Adipocyte (in vitro differentiated cells): ENCODE measurements at places on chromosomes 4 and X.

DNA sequence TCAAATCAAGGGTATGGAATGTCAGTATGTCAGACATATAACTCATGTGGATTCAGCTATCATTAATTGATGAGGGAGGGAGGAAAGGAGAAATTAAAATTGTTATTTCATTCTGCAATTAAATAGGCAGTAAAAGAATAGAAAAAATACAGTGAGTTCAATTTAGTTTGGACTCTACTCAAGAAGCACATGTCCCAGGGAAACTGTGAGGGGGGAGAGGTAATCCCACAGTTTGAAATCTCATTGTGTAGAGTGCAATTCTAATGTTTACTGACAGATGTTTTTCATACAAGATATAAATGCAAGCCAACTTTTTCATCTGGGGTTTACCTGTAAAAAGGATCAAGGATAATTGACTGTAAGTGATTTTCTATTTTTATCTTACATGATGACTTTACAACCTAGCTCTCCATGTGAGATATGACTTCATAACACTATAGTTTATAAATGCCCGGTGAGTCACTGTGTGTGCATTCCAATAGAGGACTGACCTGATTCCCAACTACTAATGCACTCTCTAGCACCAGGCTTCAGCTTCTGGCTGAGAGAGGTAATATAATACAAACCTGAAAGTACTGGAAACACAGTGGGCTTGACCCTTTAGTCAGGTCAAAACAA is 35.2 kb upstream of the SCD5 start:
- peak; percentile 83 for DNase-seq

- peak; percentile 76 for DNase-seq
These were observed 24.4 kb downstream of the ENOX2 start for GRCh38 chrX:130878350-130879341.

DNA sequence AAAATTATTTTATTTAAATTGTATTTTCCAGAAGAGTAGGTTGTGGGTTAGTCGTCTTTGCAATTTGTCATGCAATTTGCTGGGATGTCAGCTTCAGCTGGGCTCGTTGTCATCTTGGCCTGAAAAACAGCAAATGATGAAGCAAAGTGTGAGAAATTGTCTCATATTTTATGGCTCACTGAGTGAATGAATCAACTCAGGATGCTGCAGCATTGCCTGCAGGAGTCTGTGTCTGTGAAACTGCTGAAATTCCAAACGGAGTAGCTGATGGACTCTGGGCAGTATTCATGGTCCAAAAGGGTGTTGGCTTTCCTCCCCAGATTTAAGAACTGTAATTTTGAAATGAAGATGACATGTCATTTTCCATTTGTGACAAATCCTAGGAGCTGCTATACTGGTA is 37.2 kb downstream of the CXCL8 start:
- DNase-seq: peak; percentile 53

DNA sequence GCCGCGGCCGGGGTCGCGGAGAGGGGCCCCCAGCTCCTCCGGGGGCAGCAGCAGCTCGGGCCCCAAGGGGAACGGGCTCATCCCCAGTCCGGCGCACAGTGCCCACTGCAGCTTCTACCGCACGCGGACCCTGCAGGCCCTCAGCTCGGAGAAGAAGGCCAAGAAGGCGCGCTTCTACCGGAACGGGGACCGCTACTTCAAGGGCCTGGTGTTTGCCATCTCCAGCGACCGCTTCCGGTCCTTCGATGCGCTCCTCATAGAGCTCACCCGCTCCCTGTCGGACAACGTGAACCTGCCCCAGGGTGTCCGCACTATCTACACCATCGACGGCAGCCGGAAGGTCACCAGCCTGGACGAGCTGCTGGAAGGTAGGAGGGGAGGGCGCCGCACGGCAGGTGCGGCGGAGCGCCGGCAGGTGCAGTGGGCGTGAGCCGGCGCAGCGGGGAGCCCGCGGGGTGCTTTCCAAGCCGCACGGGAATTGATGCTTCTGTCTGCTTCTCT is 886 bp downstream of the DCLK2 start:
- peak; percentile 67 for DNase-seq

- peak; percentile 63 for DNase-seq
These were observed 34.4 kb downstream of the MGARP start for GRCh38 chr4:139245590-139245989.

DNA sequence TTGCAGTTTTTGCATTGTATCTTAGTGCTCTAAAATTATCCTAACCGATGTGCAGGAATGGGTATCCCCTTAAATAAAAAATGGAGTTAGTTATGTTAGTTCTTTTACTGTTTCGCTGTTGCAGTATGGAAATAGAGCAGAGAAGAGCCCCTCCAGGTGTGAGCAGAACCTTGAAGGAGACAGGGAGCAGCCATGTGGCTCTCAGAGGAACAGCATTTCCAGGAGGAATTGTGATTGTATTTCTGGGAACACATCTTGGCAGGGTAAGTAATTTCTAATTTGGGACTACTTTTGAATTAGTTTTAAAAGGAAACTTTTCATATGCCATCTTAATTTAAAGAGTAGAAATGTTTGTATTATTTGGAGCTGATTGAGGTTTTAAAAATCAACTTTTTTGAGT is 5.3 kb upstream of the CCDC158 start:
- DNase-seq: no peak

GRCh38 chrX:84320614-84321013 is 132.6 kb upstream of the RPS6KA6 start:
- peak; percentile 5 for DNase-seq

- DNase-seq: no peak
These were observed 56.2 kb upstream of the RAPGEF2 start for GRCh38 chr4:159046683-159047082.

GRCh38 chr4:3077796-3078195 is 3.3 kb downstream of the HTT start:
- DNase-seq: no peak

- DNase-seq: peak; percentile 10
These were observed 21.7 kb upstream of the GEMIN8 start for GRCh38 chrX:14051416-14051815.

GRCh38 chr4:157196046-157196445 is 24.5 kb upstream of the GRIA2 start:
- no peak for DNase-seq

- DNase-seq: peak; percentile 41
These were observed 210.2 kb upstream of the GYPA start for GRCh38 chr4:144350706-144351105.

DNA sequence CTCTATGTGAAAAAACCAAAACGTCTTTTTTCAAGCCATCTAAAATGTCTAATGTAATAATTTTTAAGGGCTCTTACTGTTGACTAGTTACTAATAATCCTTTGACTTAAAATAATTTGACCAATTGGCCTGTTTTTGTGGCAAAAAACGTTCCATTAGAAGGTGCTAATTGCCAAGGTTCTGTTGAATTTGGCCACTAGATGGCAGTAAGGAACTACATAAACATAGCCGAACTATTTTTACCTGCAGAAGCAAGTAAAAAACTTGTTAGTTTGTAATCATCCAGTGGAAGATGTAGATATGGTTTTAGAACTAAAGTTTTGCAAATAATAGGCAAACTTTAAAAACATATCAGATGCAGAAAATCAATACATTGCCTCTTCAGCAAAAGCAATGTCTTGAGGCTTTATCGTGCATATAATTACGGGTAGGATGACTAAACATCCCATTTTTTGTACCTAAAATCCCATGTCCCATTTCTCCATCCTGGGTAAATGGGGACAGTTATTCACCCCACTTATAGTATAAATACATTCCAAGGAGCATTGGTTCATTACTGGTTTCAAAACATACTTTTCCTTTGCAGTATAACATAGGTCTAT is 57.6 kb downstream of the PROM1 start:
- DNase-seq: peak; percentile 85

DNA sequence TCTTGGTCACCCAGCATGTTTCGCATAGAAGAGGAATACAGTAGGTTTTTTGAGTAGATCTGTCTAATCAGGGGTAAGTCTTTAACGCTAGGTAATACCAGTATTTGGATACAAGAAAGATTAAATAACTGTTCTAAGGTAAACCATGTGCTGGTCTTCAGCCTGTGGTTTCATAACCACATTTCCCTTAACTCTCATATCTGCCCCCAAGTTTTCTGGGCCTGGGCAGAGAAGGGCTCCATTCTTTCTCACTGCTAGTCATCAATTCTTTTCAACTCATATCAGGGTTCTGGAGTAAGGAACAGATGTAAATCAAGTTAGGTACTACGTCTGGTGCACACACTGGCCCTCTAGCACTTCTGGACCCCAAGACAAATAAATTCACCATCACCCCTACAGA is 49.0 kb downstream of the DHX15 start:
- no peak for DNase-seq

- peak; percentile 54 for DNase-seq
These were observed 622 bp downstream of the TAFAZZIN start for GRCh38 chrX:154411981-154412340.

DNA sequence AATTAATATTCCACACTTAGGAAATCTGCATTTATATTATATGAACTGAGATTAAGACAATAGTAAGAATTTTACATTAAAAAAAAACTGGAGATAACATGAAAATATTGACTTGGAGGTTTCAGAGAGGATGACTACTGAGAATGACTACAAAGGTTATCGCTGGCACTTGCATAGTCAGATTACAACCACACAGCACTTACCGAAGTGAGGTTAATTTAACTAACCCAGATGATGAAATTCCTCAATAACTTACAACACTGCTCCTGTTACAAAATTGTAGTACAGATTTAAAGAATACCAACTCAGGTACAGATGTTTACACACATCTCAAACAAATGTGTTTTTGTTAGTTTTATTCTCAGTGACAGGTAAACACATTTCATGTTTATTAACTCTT is 283.5 kb downstream of the CAMK2D start:
- DNase-seq: peak; percentile 44

DNA sequence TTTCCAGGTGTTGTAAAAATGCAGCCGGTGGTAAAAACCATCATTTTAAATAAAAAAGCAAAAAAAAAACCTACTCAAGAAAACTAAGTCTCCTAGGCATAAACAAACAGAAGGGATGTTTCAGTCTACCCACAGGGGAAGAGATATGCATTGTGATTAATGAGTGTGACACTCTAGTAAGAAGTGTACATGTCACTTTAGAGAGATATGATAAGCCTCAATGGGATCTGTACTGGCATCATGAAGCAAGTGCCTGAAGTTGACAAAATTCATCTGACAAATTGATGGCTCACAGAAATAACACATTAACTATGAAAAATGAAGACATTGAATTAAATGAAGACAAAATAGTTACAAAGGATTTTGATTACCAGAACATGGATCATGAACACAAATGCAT is 162.7 kb downstream of the NPFFR2 start:
- DNase-seq: no peak

DNA sequence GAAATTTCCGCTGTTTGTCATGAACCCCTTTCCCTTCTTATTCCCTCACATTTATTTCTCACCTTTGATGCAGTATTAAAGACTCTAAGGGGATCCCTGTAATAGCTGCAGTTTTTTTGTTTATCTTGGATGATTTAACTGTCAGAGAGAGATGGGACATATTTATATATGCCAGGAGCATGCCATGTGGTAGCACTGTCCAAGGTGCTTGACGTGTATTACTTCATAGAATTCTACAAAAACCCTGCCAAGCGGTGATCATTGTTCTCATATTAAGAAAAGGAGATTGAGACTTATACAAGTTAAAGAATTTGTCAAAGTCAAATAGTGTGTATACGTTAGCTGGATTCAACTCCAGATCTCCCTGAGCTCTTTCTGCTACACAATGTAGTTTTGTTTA is 78.2 kb downstream of the SPRY1 start:
- no peak for DNase-seq

DNA sequence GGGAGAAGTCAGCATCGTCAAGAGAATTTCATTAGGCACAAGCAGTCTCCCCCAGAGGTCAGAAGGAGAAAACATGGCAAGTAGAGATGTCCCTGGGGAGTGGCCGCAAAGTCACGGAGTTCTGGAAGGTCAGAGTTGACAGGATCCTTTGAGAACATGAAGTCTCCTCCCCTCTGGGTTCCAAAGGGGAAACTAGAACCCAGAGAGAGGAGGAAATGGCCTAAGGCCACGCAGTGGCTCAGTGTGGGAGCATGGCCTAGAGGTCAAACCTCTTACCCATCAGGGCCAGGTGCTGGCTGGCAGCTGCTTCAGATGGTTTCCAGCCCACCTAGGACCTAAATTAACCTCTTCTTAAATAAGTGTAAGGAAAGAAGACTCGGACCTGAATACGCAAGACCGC is 884 bp downstream of the IDH3G start:
- peak; percentile 30 for DNase-seq
